Upper lobe of right lung (tissue), 1 donor: ENCODE measurements at places on chromosomes 2 and 18.

- DNase-seq = no peak
These were observed 178.6 kb downstream of the MYT1L start for GRCh38 chr2:2152451-2152850.

GRCh38 chr2:74632209-74632938 is 15.8 kb downstream of the M1AP start:
- DNase-seq = no peak

GRCh38 chr2:42648796-42649195 is 80.4 kb downstream of the MTA3 start:
- DNase-seq = no peak

- no peak for DNase-seq
These were observed 19.3 kb downstream of the NCK2 start for GRCh38 chr2:105764059-105764458.

- no peak for DNase-seq
These were observed 43.4 kb upstream of the DNAJC10 start for GRCh38 chr2:182672466-182673165.

GRCh38 chr2:218261423-218262236 is 815 bp downstream of the GPBAR1 start:
- DNase-seq = peak; percentile 47

GRCh38 chr2:49224426-49225010 is 70.2 kb upstream of the FSHR start:
- no peak for DNase-seq
